CD4-positive, alpha-beta T cell treated with Interleukin-10 for 1 hour (primary cell): ENCODE measurements at places on chromosomes 3 and 15.

GRCh38 chr15:81047928-81048327, 47.2 kb downstream of the TLNRD1 start:
- DNase-seq: no peak

DNA sequence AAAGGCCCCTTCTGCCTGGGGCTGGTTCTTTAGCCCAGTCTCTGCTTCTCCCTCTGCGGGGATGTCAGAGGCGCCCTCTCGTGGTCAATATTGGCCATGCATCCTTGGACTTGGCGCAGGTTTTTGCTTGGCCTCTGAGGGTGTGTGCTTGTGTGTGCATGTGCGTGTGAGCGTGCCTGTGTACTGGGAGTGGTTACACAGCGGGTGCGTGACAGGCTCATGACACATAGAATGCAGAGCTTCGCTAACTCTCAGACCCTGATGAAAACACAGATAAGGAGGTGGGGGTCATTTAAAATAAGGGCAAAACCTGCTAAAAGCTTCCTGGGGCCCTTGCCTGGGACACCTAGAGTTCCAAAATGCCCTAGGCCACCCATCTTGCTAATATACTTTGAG, 160.9 kb downstream of the SMAD6 start:
- peak; percentile 63 for DNase-seq

DNA sequence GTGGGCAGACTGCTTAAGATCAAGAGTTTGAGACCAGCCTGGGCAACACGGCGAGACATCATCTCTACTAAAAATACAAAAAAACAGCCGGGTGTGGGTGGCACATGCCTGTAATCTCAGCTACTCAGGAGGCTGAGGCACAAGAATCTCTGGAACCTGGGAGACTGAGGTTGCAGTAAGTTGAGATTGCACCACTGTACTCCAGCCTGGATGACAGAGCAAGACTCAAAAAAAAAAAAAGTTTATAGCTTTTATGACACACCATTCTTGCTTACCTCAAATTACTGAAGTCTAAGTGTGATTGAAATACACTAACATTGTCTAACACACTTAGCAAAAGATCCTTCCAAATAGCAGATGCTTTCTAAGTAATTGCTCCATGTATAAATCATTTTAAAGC, 207.6 kb downstream of the STAG1 start:
- DNase-seq: no peak

- no peak for DNase-seq
Observed at GRCh38 chr15:57227166-57227565, 149.1 kb upstream of the CGNL1 start.

DNA sequence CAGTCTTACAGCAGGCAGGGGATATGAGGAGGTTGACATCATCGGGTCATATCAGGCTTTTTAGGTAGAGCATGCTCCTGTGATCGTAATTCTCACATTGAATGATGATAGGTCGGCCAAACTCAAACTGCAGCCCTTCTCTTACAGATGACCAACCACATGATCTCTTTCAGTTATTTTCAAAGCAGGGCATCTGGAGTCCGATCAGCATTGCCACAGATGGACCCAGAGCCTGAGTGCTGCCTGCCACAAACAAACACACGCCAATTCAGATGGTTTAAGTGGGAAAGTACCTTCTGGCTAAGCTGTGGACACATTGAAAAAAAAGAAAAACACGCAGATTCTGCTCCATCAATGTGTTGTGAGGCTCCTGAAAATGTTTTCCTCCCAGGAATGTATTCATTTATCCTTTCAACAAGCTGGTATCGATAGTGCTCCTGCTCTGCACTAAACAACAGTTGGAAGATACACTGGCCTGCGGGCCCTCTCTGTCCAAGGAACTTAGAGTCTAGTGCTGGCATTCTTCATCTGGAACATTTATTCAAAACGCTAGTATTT, 31.2 kb downstream of the ARPP21 start:
- DNase-seq: no peak

DNA sequence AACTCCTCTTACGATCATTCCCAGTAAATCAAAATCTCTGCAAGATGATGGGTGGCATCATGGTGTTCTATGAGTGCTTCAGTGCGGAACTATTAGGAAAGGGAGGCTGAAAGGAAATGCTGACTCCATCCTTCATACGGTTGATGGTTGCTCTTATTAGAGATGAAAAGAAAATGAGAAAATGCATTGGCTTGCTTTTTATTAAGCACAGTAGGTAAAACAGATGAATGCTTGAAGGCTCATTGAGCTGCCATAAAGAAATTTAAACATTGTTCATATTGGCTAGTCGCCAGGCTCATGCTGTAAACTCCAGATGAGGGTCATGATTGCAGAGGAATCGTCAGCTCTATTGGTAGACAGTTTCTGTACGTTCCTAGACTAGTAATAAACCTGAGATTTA, 115.8 kb downstream of the EPHA3 start:
- no peak for DNase-seq

DNA sequence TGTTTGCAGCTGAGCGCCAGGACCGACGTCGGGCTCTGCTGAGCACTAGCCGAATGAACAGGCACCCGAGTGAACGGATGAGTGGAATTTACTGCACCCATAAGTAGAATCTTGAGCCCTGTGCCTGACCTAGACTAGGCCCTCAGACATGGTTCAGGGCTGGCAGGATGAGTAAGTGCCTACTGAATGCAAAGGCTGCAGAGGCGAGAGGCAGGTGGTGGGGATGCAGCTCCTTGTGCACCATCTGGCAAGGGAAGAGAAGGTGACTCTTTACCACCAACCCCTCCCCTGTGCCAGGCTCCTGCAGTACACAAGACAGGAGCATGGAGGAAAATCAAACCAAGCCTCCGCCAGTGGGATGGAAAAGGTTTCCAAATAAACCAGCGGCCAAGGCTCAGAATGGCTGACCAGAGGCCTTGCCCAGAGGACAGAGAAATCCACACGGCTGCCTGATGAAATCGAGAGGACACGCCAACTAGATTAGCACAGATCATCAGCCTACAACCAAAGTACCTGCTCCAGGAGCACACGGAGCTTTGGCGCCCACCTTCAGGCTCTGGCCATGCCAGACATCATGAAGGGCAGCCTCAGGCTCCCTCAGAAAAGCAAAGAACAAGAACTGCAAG, 141.7 kb upstream of the IQSEC1 start:
- no peak for DNase-seq

DNA sequence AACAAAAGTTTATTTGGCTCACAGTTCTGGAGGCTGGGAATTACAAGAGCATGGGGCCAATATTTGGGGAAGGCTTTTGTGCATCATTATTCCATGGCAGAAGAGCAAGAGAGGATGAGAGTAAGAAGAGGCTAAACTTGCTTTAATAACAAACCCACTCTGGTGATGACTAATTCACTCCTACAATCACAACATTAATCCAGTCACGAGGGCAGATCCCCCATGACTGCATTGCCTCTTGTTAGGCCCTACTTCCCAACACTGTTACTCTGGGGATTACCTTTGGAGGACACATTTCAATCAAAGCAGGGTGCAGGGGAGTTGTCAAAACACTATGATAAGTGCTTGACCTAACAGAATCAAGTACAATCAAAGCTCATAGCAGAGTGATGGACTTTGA, 181.7 kb downstream of the BBX start:
- DNase-seq: no peak
